Endothelial cell (in vitro differentiated cells): ENCODE measurements at places on chromosomes 2 and 18.

GRCh38 chr18:7116792-7117389, 706 bp downstream of the LAMA1 start:
- DNase-seq, result peak; percentile 47

DNA sequence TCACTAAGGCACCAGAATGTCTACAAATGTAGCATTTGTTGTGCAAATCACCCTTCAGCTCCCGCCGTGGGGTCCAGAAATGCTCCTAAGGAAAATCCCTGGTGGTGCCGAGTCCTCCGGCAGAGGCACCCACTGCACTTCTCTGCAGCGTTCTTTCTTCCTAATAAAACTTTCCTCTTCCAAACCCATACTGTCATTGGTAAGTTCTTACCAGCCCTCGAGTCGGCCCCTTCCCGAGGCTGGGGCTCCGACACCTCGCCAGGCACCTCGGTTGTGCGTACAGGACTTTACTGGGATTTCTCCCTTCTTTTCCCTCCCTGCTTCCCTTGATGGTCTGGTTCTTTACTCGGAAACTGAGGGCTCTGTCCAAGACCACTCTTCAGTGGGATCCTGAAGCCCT, 10.3 kb upstream of the AGXT start:
- DNase-seq, result no peak

- DNase-seq, result no peak
Observed at GRCh38 chr2:171146633-171147032, 14.1 kb downstream of the TLK1 start.

DNA sequence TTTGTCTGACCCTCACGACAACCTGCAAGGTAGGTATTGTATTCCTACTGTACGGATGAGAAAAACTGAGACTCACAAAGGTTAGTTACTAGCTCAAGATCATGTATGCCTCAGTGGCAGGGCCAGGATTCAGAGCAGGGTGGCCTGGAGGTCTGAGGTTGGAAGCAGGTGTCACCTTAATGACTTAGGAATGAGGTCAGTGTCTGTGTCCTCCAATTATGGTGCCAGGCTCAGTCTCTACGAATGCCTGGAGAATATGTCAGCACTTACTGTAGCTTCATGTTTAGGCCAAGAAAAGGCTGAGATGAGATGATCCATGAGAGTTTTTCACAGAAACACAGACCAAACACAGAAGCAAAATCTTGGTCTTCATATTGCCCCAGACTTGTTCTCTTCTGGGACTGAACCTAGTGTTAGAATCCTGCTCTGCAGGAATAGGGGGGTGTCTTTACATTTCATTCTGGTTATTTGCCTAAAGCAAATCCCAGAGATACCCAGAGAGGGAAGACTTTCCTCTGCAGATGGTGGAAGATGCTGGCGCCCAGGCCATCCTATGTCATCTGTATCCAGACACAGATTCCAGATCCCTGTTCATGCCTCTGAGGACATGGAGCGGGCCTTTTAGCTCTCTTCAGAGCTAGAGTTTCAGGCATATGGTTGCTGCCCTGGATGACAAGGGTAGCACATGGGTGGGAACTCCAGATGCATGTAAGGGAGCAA, 16.3 kb upstream of the RAB10 start:
- no peak for DNase-seq

- DNase-seq, result no peak
Observed at GRCh38 chr2:216989340-216990129, 129.7 kb upstream of the TNP1 start.
